Ureter (tissue), 1 donor: ENCODE measurements at places on chromosomes 12 and 14.

DNA sequence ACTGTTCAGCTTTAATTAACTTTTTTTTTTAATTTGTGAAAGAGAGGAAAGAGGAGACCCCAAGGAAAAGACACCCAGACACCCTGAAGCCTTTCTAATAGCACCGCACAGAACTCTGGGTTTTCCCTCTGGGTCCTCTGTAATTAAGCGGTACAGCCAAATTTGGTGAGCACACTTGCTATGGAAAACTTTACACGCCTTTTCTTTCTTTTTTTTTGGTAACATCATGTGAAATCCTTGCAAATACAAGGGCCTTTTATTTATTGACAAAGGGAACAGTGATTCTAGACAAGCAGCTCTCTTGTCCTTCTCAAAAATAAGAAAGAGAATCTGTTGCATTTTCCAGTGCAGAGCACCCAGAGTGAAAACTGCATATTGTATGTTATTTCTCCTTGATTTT is 44.4 kb upstream of the CPM start:
- no peak for DNase-seq

DNA sequence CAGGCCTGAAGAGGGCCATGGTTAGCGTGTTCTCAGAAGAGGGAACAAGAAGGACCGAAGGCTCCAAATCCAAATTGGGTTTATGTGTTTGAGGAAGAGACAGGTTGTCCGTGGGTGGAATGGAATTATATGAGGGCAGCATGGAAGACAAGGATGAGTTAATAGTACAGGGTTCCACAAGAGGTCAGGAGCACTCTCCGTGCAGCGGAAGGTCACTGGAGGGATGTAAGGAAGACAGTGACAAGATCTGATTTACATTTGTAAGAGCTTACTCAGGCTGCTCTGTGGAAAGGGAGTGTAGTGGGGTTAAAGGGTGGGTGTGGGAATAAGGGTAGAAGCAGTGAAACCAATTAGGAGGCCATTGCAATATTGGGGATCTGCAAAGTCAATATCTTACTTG is 97.0 kb downstream of the TPH2 start:
- no peak for DNase-seq

DNA sequence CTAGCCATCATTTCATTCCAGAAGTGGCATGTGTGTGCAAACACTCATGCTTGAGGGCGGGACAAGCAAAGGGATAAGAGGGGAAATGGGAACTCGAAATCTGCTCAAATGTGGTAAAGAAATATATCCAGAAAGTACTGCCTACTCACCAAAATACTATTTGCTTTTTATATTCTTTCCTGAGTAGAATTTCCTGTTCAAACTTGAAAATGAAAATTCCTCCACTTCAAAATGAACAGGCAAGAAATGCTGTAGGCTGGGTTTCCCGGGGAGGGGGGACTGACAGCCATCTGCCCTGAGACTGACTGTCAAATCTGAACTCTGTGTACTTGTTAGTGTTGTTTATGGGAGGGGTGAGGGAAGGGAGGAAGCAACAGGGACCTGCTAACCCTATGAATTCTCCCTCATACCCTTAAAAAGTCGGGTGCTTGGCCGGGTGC is 34.6 kb downstream of the NTF3 start:
- no peak for DNase-seq

GRCh38 chr12:3454780-3455179 is 36.2 kb upstream of the PRMT8 start:
- no peak for DNase-seq

GRCh38 chr14:73709904-73710469 is 4.2 kb downstream of the PNMA1 start:
- DNase-seq: no peak

DNA sequence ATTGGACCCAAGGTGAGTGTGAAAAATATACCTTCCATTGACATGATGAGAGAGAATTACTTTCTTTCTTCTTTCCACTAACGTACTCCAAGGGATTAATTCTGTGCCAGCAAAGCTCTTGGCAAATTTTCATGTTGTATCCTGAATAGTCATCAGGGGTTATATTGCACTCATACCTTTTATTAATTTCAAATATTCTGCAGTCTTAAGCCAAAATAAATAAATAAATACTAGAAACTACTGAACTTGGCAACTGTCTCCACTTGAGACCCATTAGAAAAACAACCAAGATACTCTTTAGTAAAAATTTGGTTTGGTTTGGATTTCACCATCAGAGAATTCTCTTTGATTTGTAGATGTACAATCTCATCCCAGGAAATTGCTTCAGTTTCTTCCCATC is 22.1 kb upstream of the CLEC14A start:
- no peak for DNase-seq

GRCh38 chr14:23406244-23406643 is 1.8 kb downstream of the MYH6 start:
- no peak for DNase-seq

DNA sequence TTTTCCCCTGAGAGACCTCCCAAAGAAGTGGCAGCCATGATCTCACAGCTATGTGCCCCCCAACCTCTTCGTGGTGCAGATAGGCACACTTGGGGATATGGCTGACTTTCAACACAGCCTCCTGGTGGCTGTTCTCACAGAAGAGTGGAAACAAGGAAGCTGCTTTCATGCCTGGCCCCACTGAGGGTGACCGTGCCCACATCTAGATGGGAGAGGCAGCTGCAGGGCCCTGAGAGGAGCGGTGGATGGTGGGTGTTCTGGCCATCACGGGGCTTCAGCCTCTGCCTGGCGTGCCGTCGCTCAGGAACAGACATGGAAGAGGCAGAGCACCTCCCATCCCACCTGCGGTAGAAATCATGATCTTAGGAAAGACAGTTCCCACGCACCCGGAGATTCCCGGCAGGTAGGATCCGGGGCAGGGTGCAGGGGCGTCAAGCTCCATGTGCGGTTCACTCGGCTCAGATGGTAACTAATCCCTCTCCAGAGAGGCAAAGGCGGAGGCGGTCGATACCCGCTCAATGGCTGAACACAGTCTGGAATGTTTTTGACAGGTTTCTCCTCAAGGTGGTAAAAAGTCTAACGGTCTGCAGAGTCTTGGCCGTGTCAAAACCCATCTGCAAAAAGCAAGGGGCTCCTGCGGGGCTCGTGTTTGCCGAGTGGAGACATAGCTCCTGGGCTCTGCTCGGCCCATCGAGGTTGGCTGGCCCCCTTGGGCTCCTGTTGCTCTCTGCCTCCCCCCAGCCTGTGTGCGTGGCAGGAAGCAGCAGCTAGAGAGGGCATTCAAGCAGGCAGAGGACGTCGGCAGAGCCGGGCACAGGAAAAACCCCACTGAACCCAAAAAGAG is 225.2 kb upstream of the RTL1 start:
- peak; percentile 25 for DNase-seq

GRCh38 chr12:107684029-107684795 is 1.4 kb upstream of the PWP1 start:
- DNase-seq: no peak

DNA sequence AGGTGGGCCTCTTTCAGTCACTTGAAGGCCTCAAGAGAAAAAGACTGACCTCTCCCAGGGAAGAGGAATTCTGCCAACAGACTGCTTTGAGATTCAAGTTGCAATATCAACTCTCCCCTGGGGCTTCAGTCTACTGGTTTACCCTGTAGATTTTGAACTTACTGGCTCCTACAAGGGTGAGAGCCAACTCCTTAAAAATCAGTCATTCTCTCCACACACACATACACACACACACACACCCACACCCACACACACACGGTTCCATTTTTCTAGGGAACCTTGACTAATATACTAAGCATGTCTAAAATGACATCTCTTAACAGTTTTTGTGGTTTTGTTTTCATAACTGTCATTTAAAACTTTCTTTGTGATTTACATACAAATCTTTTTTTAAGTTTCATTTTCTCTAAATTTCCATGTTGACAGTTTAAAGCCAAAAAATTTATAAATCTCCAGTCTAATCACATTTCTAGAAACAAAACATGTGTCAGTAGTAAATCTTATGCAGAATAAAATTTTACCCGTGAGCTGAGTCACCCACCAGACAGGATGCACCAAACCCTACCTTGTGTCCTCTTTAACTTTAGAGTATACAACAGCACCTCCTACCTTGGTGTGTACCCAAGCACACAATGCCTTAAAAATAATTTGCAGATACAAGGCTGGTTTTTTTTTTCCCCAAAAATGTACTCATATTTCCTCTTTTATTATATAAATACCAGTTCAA is 394.6 kb downstream of the AEBP2 start:
- DNase-seq: no peak

DNA sequence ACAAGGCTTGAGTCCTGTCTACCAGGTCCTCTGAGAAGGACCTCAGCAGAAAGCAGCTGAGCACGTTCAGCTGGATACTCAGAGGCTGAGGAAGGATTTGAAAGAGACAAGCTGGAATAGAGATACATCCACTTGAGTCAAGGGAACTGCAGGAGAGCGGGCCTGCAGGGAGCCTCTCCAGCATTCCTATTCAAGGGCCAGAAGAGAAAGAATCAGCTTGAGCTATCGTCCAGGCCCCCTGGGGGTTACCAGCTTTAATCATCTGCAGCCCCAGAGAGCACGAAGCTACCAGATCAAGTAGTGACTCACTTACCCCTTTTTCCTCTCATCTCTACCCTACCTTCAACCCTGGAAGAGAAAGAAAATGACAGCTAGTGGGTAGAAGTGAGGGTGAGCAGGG is 80.9 kb downstream of the NDUFA12 start:
- DNase-seq: no peak

GRCh38 chr14:23056956-23057756 is at the start of gene CDH24:
Gene CDH24 (minus strand): TSS chr14:23057520. CDS start chr14:23055733, 1,787 bp downstream.
- DNase-seq: peak; percentile 66

DNA sequence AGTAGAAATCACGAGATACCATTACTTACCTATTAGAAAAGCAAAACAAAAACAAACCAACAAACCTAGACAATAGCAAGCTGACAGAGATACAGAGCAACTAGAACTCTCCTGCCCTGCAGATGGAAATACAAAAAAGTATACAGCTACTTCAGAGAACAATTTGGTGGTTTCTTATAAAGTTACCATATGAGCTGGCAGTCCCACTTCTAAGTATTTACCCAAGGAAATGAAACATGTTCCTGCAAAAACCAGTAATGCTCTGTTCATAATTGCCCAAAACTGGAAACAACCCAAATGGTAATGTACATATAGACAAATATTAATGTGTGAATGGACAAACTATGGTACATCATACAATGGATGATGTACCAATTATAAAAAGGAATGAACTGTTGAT is 31.7 kb downstream of the FUT8 start:
- no peak for DNase-seq

- no peak for DNase-seq
Observed at GRCh38 chr12:42679466-42679865, 89.9 kb upstream of the PRICKLE1 start.

- no peak for DNase-seq
Observed at GRCh38 chr12:42469355-42470175, 120.0 kb downstream of the PRICKLE1 start.

GRCh38 chr12:76878899-76879709 is at the start of gene CSRP2:
Gene CSRP2 (minus strand): TSS chr12:76879019. CDS start chr12:76866260, 12,759 bp downstream.
- DNase-seq: peak; percentile 91

DNA sequence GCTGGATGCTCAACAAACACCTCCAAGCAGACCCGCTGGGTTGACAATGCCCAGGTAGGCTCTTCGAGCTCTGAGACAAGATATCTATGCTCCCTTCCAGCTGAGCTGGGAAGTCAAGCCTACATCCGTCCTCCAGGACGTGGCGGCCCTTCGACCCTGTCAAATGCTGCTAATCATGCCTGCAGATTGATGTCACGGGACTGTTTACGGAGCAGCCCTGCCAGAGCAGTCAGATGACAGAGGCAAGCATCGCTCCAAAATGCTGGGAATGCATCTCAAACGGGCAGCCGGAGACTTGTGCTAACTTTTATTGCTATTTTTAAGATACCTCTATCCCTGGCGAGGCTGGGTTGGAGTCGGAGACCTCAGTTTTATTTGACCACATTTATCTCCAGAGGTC is 139.2 kb downstream of the NTF3 start:
- no peak for DNase-seq

DNA sequence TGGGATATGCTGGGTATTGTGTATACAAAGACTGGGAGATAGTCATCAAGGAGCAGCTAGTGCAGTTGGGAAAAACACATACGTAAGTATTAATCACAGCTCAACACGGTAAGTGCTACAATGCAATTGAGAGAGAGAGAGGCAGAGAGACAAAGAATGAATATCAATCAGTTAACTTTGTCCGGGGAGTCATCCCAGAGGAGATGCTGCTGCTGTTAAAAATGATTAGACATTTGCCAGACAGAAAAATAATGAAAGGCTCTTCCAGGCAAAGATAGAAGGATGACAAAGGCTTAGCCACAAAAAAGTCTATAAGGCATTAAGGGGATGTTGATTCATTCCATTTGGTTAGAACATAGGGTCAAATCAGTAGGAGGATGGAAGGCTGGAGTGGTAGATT is 45.1 kb downstream of the AKAP6 start:
- DNase-seq: no peak

DNA sequence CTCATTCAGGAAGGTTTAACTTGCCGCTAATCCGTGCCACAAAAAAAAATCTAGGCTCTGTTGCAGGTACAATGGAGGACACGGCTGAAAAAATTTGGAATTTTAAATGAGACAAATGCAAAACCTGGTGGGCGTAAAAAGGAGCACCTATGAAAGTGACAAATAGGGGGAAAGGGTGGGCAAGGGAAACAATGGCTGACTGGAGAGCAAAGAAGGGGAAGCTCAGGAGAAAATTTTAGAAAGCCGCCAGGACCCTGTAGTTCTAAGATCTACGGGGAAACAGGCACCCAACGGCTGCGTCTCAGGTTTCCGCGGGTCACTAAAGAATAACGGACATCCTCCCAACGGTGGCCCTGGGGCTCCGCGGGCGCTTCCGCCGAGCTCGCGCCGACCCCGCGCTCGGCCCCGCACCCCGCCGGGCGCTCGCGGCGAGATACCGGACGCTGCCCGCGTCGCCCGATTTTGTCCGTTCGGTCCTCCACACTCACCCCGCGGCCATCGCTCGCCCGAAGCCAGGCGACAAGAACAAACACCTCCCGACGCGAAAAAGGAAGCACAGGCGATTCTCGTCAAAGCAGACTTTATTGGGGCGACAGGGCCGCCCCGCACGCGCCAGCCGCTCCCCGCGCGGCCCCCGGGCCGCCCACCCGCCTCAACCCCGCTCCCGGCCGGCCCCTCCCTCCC is 1.1 kb upstream of the YY1 start:
- DNase-seq: peak; percentile 65

DNA sequence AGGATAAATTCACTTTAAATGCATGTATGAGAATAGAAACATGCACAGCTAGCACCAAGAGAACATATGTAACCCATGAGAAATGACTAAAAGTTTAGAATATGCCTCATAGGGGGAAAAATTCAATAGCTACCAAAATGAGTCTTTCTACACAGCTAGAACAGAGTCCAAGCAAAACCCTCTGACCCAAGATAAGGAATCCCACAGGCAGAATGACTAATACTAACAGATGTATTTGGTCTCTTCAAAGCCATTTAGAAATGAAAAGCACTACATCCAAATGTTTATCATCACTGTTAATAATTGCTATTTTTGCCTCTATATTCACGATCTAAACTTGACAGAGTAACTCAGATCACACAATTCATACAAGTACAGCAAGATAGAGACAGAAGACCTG is 44.0 kb downstream of the KICS2 start:
- no peak for DNase-seq

DNA sequence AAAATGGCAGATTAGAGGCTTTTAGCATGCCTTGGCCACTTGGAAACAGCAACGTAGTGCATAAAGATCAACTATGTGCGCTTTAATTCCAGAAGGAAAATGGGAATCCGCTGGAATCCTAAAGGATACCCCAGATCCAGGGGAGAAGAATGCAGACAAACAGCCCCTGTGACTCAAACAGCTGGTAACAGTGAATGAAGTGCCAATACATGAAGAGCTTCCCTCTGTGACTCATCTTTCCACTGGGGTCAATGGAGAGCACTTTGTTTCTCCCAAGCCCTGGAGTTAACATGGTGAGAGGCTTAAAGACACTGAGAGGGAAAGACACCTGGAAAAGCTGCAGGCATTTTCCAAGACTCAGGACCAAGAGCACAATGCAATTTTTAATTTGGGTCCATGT is 263.1 kb downstream of the CEP128 start:
- no peak for DNase-seq
